ENCODE measurements at places on chromosomes 1 and 21.

GRCh38 chr1:43541721-43542401 is 11.2 kb downstream of the PTPRF start:
- DNase-seq = no peak
- H3K36me3 ChIP-seq = peaks cover 19% of the 10 kb centered on the region
- no peaks in the 10 kb centered on the region for H3K27me3 ChIP-seq
- H3K4me3 ChIP-seq = no peak overlapping the region
- peaks cover 75% of the 10 kb centered on the region for H3K4me1 ChIP-seq
- H3K27ac ChIP-seq = peak overlapping the region; percentile 68

DNA sequence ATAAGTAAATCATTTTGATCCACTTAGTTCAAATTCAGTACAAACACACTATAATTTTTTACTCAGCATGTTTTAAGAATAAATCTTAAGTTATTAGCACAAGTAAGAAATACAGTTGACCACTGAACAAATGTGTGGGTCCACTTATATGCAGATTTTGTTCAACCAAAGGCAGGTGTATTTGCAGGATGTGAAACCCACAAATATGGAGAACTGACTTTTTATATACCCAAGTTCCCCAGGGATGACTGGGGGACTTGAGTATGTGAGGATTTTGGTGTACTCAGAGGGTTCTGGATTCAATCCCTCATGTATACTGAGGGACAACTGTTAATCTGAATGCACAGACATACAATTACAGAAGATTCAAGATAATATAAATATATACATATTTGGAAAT is 25.7 kb upstream of the ERICH3 start:
- no peaks in the 10 kb centered on the region for H3K27me3 ChIP-seq
- no peak overlapping the region for H3K4me3 ChIP-seq
- H3K4me1 ChIP-seq = peaks cover 7% of the 10 kb centered on the region
- peaks cover 8% of the 10 kb centered on the region for H3K36me3 ChIP-seq
- H3K27ac ChIP-seq = no peak overlapping the region

- H3K4me1 ChIP-seq = peaks cover 9% of the 10 kb centered on the region
- no peak overlapping the region for H3K4me3 ChIP-seq
- no peaks in the 10 kb centered on the region for H3K36me3 ChIP-seq
- no peak for DNase-seq
- peaks cover 3% of the 10 kb centered on the region for H3K27me3 ChIP-seq
- H3K27ac ChIP-seq = no peak overlapping the region
Observed at GRCh38 chr1:63261736-63262458, 60.5 kb upstream of the FOXD3 start.

GRCh38 chr1:27992276-27992675 is 32.5 kb downstream of the XKR8 start:
- no peak overlapping the region for H3K4me3 ChIP-seq
- DNase-seq = no peak
- peaks cover 37% of the 10 kb centered on the region for H3K36me3 ChIP-seq
- no peaks in the 10 kb centered on the region for H3K27me3 ChIP-seq
